ENCODE measurements at places on chromosomes 12 and 14.
A peak's percentile ranks its signal among the peaks of the same experiment; 100 is the strongest.

GRCh38 chr14:89493406-89493805 is 76.4 kb upstream of the FOXN3 start:
- DNase-seq, result no peak

DNA sequence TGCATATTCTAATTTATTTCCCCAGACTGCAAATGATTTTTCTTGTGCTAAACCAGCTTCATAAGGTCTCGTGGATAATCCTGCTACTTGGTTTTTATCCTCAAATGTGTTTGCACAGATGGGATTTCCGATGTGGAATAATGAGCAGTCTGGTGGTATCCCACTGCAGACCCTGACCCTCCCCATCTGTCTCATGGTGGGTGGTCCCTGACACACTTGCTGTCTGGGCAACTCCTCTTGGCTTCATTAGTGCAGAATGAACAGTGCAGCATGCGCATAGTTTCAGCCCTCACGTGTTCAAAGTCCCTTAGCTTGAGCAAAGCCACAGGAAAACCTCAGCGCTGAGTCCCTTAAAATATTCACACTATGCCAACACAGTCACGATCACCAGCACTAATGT is 996.5 kb downstream of the AACS start:
- no peak for DNase-seq

DNA sequence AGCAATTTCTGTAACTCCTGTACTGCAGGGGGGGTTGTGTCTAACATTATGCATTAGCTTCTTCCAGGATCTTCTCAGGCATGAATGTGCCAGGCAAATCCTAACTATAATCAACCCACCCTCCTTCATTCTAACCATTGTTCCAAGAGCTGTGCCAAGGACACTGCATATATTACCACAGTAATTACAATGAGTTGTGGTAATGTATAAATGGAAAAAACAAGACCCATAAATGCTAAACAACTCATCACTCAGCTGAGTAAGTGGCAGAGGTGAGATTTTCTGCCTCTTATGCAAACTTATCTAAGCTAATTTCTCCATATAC is 80.6 kb downstream of the PRKD1 start:
- no peak for DNase-seq

GRCh38 chr14:75720842-75721498 is 59.9 kb downstream of the TTLL5 start:
- no peak for DNase-seq

GRCh38 chr14:44030831-44031383 is 476.2 kb downstream of the FSCB start:
- DNase-seq, result no peak

DNA sequence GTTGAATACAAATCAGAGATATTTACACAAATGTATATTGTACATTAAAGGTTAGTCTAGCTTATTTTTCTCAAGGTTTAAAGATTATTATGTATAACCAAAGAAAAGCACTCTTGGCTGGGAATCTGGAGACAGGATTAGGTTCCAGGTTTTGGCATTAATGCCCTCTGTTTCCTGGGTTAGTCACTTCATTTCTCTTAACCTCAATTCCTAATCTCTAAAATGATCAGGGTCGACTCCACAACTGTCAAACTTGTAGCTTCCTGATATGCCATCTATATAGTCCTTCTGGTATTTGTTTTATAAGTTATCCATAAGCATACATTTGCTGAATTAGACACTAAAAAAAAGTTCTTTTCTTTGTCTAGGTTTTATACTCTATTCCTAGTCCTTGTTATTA is 2.6 kb downstream of the ITPR2 start:
- no peak for DNase-seq

DNA sequence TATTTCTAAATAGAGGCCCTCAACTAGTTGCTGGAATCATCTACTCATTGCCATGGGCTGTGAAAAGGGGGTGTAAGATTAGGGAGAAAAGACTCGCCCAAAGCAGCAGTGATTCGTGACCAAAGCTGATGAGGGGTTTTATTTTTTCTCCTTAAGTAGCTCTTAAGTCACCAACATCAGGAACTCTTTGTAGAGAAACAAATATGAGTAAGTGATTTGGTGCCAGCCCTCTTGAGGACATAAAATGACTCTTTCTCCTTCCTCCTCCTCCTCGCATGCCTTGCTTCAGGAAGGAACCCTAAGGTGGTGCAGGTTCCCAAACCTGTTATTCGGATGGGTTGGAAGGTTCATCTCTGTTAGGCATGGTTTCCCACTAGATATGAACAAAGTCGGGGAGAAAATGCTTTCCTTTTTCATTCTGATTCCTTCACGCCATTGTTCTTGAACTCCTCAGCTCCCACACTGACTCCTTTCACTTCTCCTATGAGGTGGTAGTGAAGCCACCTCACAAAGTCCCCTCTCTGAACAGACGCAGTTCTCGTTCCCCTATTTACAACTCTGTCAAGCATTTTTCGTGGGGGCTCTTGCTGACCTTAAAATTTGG is 113.4 kb downstream of the ETV6 start:
- no peak for DNase-seq

- no peak for DNase-seq
These were observed 4.8 kb upstream of the NINJ2 start for GRCh38 chr12:668090-668481.

GRCh38 chr14:99663386-99664057 is 18.6 kb downstream of the HHIPL1 start:
- DNase-seq, result no peak

GRCh38 chr12:8860165-8860961 is 37.9 kb downstream of the A2ML1 start:
- peak; percentile 6 for DNase-seq

GRCh38 chr12:4153343-4153892 is 120.1 kb upstream of the CCND2 start:
- DNase-seq, result peak; percentile 65

- DNase-seq, result no peak
These were observed 454.0 kb downstream of the FOXG1 start for GRCh38 chr14:29220566-29220965.

GRCh38 chr14:91654836-91655235 is 77.0 kb downstream of the CATSPERB start:
- no peak for DNase-seq

DNA sequence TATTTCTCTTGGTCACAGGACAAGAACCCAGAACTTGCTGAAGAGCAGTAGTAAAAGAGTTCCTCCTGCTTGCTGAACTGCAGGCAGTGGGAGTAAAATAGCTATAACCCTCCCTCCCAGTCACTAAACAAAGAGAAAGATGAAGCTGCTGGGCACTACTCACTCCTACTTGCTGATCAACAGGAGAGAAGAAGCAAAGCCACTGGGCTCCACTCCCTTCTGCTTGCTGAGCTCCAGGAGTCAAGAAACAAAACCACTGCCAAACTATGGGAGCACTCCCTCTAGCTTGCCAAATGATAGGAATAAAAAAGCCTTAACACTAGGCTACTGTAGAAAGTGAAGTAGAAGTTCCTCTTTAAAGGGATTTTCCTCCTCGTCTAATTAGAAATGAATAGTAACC is 155.3 kb downstream of the RASSF9 start:
- DNase-seq, result no peak

GRCh38 chr12:97148941-97149559 is 242.0 kb downstream of the NEDD1 start:
- DNase-seq, result peak; percentile 37

GRCh38 chr12:1758887-1759286 is 61.5 kb upstream of the LRTM2 start:
- no peak for DNase-seq

- peak; percentile 11 for DNase-seq
These were observed 188.7 kb downstream of the TTC8 start for GRCh38 chr14:89013098-89013504.

DNA sequence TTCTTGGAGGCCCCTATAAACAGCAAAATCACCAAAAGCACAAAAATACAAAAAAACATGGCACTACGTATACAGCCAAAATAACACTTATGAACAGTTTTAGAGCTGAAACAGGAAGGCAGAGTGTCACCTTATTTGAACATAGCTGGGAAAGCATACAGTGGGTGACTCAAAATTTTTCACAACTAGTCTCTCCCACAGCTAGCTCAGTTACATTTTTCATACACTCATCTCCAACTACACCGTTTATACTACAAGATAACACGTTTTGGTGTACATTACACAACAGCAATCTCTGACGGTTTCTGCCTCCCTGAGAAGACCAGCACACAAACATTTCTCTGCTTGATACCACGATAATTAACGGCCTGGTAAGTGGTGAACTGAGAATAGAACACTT is 2.9 kb downstream of the RAD52 start:
- no peak for DNase-seq

DNA sequence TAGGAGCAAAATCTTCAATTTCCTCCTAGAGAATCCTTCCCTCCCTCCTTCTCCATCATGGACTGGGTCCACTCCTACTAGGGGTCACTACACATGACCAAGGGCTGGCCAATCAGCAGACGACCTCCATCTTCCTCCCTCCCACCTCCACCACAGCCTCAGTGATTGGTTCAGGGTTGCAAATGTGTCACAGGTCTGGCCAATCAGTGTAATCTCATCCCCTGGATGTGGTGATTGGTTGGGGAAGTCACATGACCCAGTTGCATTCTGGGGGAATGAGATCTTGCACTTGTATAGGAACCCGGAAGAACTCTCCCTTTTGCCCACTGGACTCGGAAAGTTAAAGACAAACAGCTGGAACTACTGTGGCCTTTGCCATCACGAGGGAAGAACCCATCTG is 169.2 kb downstream of the PIWIL1 start:
- DNase-seq, result no peak

GRCh38 chr12:20364501-20364900 is 3.8 kb upstream of the PDE3A start:
- no peak for DNase-seq

GRCh38 chr14:86761611-86762010 is 1231.4 kb downstream of the GALC start:
- DNase-seq, result no peak

DNA sequence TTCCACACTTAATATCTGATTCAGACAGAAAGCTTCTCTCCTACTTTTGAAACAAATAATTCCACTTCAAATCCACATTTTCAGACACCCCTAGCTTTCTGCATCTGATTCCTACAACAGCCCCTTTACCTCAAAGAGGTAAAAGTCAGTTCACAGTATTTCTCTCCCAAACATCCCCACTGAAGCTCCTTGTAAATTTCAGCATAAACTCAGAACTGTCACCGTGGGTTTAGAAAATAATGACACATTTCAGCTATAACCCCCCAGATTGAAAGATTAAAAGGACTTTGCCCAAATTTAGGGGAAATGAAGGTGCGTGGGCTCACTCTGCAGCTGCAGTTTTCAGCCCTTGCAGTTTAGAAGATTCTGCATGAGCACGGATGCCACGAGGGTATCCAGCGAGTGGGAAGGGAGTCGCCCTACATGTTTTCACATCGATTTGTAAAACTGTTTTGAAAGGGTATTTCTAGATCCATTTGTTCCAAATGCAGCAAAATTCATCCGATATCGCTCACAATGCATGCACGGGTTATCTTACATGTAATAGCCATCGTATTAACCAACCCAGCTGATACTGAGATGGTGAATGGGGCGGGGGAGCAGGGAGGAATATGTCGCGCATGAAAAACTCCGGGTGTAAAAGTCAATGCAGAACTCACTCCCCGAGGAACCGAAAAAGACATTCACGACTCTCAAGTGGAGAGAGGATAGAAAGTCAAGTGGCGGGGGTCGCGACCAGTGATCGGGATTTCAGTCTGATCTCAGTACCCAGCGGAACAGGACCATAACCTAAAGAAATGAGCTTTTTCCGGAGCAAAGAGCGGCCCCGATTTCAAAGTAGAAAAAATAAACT is 5.0 kb upstream of the CCND2 start:
- no peak for DNase-seq

DNA sequence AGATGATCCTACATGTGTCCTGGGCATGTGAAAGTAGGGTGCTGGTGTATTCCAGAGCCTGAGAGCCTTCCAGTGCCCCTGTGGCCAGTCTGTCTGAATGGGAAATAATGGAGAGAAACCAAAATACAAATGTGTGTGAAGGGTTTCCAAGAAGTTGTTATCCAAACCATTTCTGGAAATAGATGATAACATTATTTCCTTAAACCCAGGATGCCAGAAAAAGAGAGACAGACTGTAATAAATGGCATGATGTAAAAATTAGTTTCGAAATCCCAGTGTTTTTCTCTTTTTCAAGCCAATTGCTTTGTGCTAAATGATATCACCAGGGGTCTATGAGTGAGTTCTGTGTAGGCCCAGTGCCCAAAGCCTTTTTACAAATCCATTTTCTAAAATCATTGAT is 175.3 kb downstream of the PHLDA1 start:
- no peak for DNase-seq

DNA sequence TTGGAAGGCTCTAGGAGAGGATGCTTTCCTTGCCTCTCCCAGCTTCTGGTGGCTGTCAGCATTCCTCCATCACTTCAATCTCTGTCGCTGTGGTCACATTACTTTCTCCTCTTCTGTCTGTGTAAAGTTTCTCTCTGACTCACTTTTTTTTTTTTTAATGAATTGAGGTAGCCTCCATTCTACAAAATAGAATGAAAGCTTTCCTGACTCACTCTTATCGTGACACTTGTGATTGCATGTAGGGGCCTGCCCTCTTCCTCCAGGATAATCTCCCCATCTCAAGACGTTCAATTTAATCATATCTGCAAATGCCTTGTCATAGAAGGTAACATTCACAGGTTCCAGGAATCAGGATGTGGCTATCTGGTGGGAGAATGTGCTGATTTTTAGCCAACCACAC is 153.5 kb upstream of the HMGA2 start:
- DNase-seq, result no peak

- no peak for DNase-seq
These were observed 5.7 kb upstream of the KLRK1 start for GRCh38 chr12:10395390-10395998.

DNA sequence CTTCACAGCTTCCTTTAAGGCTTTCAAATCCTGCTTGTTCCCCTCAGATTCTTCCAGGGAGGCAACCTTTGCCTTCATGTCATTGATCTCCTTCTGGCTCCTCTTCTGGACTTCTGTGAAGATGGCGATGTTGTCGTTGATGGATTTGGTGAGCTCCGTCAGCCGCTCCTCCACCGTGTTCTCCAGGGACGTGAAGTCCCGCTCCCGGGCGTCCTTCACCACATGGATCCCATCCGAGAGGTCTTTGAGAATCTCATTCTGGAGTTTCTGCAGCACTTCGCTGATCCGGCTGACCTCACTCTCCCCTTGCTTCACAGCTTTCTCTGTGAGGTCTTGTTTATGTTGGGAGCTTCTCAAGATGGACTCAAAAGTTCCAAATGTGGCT is 7.9 kb downstream of the CKAP4 start:
- no peak for DNase-seq

DNA sequence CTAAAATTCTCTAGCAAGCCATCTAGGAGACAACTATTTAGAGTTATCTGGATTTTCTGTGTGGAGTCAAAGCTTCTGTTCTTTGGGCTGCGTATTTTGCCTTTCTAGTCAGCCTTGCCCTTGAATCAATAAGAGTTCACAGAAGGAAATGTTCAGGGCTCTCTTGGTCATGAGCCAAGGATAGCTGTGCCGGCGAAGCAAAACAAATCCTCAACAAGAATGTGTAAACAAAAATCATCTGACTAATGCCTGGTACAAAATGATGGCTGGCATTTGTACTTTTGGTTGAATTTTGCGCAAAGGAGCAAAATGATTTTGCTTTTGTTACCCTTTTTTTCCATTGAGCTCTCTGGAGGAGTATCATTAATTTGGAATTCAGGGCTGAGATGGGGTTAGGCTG is 171.1 kb downstream of the DACT1 start:
- no peak for DNase-seq

All from activated T-cell treated with anti-CD3 and anti-CD28 coated beads for 48 hours (primary cell).